ENCODE measurements at places on chromosomes 3 and 15. TPM values are rescaled to one million over a fixed set of nuclear protein-coding genes. Genes with fewer than 3 reads are reported as not detected.

DNA sequence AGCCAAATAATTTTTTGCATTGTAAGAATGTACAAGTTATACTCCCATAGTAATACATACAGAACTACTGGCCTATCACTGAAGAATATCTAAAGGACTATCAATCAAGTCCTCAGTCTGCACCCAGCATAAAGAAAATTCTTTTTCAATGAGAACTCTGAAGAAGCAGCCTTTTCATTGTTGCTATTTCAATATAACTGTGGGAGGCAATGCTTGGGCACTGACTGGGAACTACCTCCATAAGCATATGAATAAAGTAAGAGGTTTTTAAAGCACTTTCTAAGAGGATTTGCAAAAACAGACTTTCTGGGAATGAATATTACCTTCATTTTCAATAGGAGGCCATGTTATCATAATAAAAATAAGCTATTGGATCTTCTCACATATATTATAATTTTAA lies 24.6 kb upstream of the NECTIN3 start:
- no peak for DNase-seq

- DNase-seq = no peak
These were observed 629.6 kb downstream of the PYDC2 start for GRCh38 chr3:192090586-192090985.

Gene ZNF80
- total RNA-seq = 0.71 TPM

- DNase-seq = no peak
These were observed 252.9 kb upstream of the ST8SIA2 start for GRCh38 chr15:92140796-92141195.

Gene CPN2
- not detected for total RNA-seq

GRCh38 chr3:61541694-61542093 lies 19.7 kb upstream of the PTPRG start:
- no peak for DNase-seq

- no peak for DNase-seq
These were observed 91.3 kb upstream of the PRR23E start for GRCh38 chr3:127101411-127102187.

Gene HDC
- total RNA-seq = not detected

DNA sequence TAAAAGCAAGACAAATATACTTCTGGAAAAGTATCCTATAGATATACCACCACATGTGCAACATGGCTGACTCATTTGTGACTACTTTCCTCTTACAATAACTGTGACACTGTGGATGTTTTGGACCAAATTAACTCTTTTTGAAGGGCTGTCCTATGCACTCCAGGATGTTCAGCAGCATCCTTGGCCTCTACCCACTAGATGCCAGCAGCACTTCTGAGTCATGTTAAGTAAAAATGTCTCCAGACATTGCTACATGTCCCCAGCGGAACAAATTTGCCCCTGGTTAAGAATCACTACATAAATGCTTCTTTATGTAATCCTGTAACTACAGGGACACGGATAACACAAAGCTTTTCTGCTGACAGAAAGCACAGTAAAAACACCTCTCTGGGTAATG lies 32.0 kb downstream of the RUVBL1 start:
- DNase-seq = no peak

DNA sequence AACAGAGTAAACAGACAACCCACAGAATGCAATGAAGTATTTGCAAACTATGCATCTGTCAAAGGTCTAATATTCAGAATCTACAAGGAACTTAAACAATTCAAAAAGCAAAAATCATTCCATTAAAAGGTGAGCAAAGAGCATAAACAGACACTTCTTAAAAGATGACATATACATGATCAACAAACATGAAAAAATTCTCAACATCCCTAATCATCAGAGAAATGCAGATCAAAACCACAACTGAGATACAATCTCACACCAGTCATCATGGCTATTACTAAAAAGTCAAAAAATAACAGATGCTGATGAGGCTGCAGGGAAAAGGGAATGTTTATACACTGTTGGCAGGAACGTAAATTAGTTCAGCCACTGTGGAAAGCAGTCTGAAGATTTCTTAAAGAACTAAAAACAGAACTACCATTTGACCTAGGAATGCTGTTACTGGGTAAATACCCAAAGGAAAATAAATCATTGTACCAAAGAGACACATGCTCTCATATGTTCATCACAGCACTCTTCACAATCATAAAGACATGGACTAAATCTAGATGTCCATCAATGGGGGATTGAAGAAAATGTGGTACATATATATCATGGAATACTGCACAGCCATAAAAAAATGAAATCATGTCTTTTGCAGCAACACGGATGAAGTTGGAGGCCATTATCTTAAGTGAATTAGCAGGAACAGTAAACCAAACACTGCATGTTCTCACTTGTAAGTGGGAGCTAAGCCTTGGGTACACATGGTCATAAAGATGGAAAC lies 393.3 kb upstream of the CBLB start:
- DNase-seq = no peak

- DNase-seq = no peak
These were observed 61.9 kb upstream of the RASGRP1 start for GRCh38 chr15:38626443-38627050.

DNA sequence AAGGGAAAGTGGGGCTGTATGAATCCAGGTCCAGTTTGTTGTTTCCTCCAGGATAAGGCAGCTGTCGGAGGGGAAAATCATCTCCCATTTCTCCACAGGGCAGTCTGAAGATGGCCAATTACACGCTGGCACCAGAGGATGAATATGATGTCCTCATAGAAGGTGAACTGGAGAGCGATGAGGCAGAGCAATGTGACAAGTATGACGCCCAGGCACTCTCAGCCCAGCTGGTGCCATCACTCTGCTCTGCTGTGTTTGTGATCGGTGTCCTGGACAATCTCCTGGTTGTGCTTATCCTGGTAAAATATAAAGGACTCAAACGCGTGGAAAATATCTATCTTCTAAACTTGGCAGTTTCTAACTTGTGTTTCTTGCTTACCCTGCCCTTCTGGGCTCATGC lies 911 bp downstream of the CCRL2 start:
- no peak for DNase-seq

GRCh38 chr3:66076861-66077470 lies 38.2 kb upstream of the MAGI1 start:
- no peak for DNase-seq

Gene NDN
- 5.1 TPM for total RNA-seq

DNA sequence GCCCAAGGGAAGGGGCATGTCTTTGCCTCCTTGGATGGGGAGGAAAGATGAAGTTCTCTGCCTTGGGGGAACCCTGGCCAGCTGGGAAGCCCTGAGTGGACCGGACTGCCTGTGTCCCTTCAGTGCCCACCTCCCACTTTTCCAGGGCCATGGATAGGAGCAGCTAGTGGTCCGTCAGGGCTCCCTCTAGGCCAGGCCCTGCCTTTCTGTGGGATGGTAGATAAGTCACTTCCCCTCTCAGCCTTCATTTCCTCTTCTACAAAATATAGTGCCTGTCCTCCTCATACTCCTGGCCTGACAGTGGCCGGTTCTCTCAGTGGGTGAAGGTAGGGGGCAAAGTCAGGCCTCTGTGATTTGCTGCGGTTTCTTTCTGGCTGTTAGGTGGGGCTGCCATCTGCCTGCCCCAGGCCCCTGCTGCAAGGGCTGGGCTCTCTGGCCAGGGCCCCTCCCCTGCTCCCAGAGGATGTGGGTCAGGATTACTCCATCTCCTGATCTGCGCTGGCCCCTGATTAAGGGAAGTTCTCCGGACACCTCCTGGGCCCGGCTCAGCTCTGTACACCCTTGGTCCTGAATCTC lies 1.4 kb downstream of the PLEKHO2 start:
- no peak for DNase-seq

Gene COL6A5
- total RNA-seq = not detected

Gene SCN11A
- not detected for total RNA-seq

GRCh38 chr15:39587096-39587721 lies 6.3 kb downstream of the THBS1 start:
- no peak for DNase-seq

- DNase-seq = no peak
These were observed 54.7 kb upstream of the SMAD6 start for GRCh38 chr15:66647358-66647757.

GRCh38 chr3:84961521-84962255 lies 2.9 kb downstream of the CADM2 start:
- no peak for DNase-seq

Measured in activated CD8-positive, alpha-beta T cell treated with anti-CD3 and anti-CD28 coated beads, Interleukin-2, amount 10 ng/mL, durations not matched to agents 7 days and 5 days (primary cell).